ENCODE measurements at places on chromosomes 5 and 9.

DNA sequence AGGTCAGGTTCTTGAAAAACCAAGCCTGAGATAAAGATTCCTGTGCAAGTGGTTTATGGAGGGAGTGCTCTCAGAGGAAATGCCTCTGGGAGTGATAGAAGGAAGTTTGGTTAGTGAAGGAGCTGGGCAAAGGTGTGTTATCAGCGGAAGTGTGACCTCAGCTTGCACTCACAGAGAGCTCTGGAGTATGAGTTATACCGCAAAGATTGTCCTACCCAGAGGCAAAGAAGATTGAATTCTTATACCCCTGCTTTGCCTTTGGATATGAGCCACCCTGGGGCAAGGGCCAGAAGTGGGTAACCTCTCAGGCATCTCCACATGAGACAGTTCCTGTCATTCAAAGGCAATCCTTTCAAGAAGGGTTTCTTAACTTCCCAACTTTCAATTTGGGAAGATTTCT, 145.6 kb downstream of the MUSK start:
- DNase-seq = no peak

GRCh38 chr9:3137347-3137695, 293.4 kb upstream of the PUM3 start:
- no peak for DNase-seq

GRCh38 chr9:133397370-133397769, 20.4 kb downstream of the REXO4 start:
- no peak for DNase-seq

GRCh38 chr5:29550523-29550922, 1643.0 kb upstream of the CDH6 start:
- DNase-seq = no peak

GRCh38 chr5:138737494-138738265, 15.5 kb upstream of the CTNNA1 start:
- no peak for DNase-seq

GRCh38 chr9:33475357-33475756, 1.6 kb upstream of the NOL6 start:
- no peak for DNase-seq

All from T-helper 2 cell (primary cell).